Bladder microvascular endothelial cell (primary cell): ENCODE measurements at places on chromosomes 4 and X. TPM values are rescaled to one million over a fixed set of nuclear protein-coding genes. Genes with fewer than 3 reads are reported as not detected.

Gene RBMX2
- 22.3 and 25.7 TPM in 2 replicates for total RNA-seq

Gene FGF13
- total RNA-seq: 10.5 and 80.9 TPM in 2 replicates

Gene GAGE12H
- total RNA-seq: not detected in 2 replicates

Gene SH2D1A
- total RNA-seq: not detected in 2 replicates

Gene FGF5
- total RNA-seq: 0.16 and 0.25 TPM in 2 replicates

Gene ATP8A1
- total RNA-seq: 16.5 and 26.3 TPM in 2 replicates

Gene CYP2U1
- total RNA-seq: 3.4 and 7.4 TPM in 2 replicates

Gene TLR6
- total RNA-seq: 0.31 and 0.81 TPM in 2 replicates

Gene GATB
- total RNA-seq: 9.2 and 17.8 TPM in 2 replicates

Gene SUPT20HL1
- total RNA-seq: not detected in 2 replicates

Gene TADA2B
- total RNA-seq: 6.3 and 14.0 TPM in 2 replicates

Gene CT83
- total RNA-seq: not detected in 2 replicates

Gene KLB
- total RNA-seq: 0.06 TPM in 1 of 2 replicates, not detected in the other

Gene SEPTIN6
- total RNA-seq: 7.1 and 10.6 TPM in 2 replicates

Gene ELK1
- total RNA-seq: 6.5 and 11.9 TPM in 2 replicates

Gene EXOC1L
- not detected in 2 replicates for total RNA-seq

Gene MEPE
- not detected in 2 replicates for total RNA-seq

Gene CDKL2
- total RNA-seq: 0.06 and 0.16 TPM in 2 replicates

Gene AFM
- not detected in 2 replicates for total RNA-seq

Gene CT45A1
- not detected in 2 replicates for total RNA-seq

Gene NRK
- total RNA-seq: 0.57 TPM in 1 of 2 replicates, not detected in the other

Gene NKX3-2
- not detected in 2 replicates for total RNA-seq

Gene TSPAN7
- total RNA-seq: 6.6 and 9.6 TPM in 2 replicates

Gene CCKAR
- not detected in 2 replicates for total RNA-seq

Gene SEPTIN11
- total RNA-seq: 97.8 and 240 TPM in 2 replicates

Gene F9
- total RNA-seq: not detected in 2 replicates

Gene CLDN34
- total RNA-seq: 0.25 TPM in 1 of 2 replicates, not detected in the other

Gene PTTG2
- 0.16 TPM in 1 of 2 replicates, not detected in the other for total RNA-seq

Gene SASH3
- not detected in 2 replicates for total RNA-seq

Gene DBET
- not detected in 2 replicates for total RNA-seq

Gene MAGEA2
- not detected in 2 replicates for total RNA-seq

Gene RNF128
- 0.06 and 0.32 TPM in 2 replicates for total RNA-seq

Gene USP17L20
- not detected in 2 replicates for total RNA-seq

Gene ZXDA
- total RNA-seq: 11.3 and 18.3 TPM in 2 replicates

Gene RAP2C
- 12.1 and 12.7 TPM in 2 replicates for total RNA-seq

Gene S100G
- not detected in 2 replicates for total RNA-seq

Gene OTUD6A
- total RNA-seq: not detected in 2 replicates

Gene GAGE12J
- not detected in 2 replicates for total RNA-seq

Gene MAGEB4
- not detected in 2 replicates for total RNA-seq

Gene OPRPN
- not detected in 2 replicates for total RNA-seq

Gene CSN3
- not detected in 2 replicates for total RNA-seq

Gene RAI2
- total RNA-seq: 0.65 and 1.6 TPM in 2 replicates

Gene BCLAF3
- total RNA-seq: 3.2 and 6.7 TPM in 2 replicates

Gene SPARCL1
- 228 and 385 TPM in 2 replicates for total RNA-seq

Gene SLC25A53
- 5.2 and 15.2 TPM in 2 replicates for total RNA-seq

Gene TEX13A
- total RNA-seq: not detected in 2 replicates

Gene FAM184B
- not detected in 2 replicates for total RNA-seq

Gene SMARCA1
- 14.2 and 31.3 TPM in 2 replicates for total RNA-seq

Gene SLC10A7
- 6.0 and 15.7 TPM in 2 replicates for total RNA-seq

Gene CACNA1F
- total RNA-seq: under 0.01 and 0.31 TPM in 2 replicates

Gene SLC9B1
- total RNA-seq: 0.19 and 0.81 TPM in 2 replicates

Gene SPANXA1
- not detected in 2 replicates for total RNA-seq
